ENCODE measurements at places on chromosomes 5 and 9.
A peak's percentile ranks its signal among the peaks of the same experiment; 100 is the strongest.

- no peak for DNase-seq
Observed at GRCh38 chr9:128706671-128707381, 4.5 kb downstream of the PKN3 start.

- peak; percentile 28 for DNase-seq
Observed at GRCh38 chr9:76725011-76725546, 39.2 kb upstream of the PCA3 start.

DNA sequence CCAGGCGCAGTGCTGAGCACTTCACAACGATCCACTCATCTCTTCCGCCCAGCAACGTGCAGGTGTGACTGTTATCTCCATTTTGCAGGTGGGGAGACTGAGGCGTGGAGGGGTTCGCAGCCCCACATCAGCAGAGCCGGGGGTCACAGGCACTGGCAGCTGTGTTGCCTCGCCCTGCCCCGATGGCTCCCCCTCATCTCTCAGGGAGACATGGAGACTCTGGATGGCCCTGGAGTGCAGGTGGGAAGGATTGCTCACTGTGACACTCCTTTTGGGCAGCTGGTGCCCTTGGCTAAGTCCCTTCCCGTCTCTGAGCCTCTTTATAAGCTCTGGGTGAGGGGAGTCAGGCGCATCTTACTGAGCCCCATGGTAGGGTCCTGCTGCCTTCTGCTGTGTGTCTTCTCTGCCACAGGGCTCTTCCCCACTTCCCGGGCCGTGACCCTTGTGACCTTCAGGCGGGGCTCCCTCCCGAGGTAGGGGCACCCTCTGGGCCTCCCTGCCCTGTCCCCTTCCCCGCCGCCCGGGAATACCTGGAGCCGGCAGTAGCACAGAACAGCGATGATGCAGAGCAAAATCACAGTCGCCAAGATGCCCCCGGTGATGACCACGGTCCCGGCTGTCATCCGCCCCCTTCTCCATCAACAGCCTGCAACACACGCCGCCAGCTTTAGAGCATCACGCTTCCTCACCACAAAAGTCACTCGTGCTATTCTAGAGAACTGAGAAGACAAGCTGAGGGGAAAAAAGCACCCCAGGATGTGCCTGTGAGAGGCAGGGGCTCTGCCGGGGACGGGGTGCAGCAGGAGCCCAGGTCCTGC, 29.4 kb downstream of the FAM163B start:
- no peak for DNase-seq

DNA sequence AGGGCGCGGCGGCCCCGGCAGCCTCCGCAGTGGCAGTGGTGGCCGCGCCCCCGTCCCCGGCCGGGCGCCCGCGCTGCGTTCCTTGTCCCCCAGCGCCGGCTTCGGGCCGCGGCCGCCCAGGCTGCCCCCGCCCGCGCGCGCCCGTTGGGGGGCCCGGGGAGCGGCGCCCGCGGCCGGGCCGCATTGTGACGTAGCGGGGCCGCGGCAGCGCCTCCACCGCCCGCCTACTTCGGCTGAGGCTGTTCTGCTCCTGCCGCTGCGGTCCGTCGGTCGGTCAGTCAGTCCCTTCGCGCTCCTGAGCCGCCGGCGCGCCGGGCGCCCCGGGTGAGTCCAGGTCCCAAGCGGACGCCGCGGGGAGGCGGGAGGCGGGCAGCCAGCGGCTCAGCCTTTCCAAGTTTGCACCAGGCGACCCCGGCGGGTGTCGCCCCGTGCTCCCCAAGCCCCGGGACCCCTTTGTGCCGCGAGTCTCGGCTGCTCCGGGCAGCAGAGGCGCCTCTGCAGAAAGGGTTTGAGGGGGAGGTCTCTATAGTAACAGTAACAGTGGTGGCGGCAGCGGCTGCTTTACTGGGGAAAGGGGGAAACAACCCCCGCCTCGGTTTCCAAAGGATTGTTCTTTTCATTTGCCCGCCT, at the start of gene SNCAIP:
Gene SNCAIP, plus strand, starts transcription at position 277 of the 630 bp plus-strand sequence. CDS start 78,898 bp downstream, outside the sequence.
- no peak for DNase-seq

DNA sequence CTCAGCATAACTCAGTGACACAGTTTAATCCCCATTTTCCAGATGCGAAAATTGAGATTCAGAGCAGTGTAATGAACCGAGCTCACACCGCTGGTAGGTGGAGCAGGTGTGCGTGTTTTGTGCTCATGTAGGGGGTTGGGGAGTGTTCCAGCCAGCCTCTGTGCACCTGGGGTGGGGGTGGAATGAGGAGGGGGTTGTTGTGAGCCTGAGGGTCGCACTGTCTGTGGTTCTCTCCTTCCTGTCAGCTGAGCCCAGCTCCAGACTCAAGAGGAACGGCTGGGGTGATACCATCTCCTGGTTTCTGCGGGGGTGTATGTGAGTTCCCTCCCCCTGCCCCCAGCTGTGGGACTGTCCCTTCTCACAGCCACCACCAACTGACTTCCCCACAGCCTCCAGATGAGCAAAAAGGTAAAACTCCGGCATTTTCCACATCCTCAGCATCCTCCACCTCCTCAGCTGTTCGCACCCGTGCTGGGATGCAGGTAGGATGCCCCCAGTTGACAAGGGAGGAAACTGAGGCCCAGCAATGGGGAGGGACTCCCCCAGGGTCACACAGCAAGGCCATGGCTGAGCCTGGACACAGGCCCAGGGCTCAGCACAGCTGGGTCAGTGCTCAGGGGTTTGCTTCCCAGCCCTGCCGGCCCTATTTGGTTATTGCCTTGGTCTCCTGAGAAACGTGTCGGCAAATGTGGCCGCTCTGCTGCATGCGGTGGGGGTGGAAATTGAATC, 2.1 kb downstream of the SH2D3C start:
- DNase-seq = peak; percentile 77

GRCh38 chr9:136711751-136712689, at the start of gene DIPK1B:
Gene DIPK1B, plus strand, starts transcription at chr9:136712572. Its CDS starts 94 bp downstream, at chr9:136712666.
- no peak for DNase-seq

- DNase-seq = no peak
Observed at GRCh38 chr5:63263411-63263810, 684.8 kb downstream of the LRRC70 start.

- peak; percentile 51 for DNase-seq
Observed at GRCh38 chr5:54080831-54081230, 229.5 kb downstream of the ARL15 start.

- DNase-seq = no peak
Observed at GRCh38 chr5:158409507-158409906, 550.6 kb upstream of the CLINT1 start.
